Stimulated activated CD4-positive, alpha-beta T cell treated with anti-CD3 and anti-CD28 coated beads, Interleukin-15, amount 100 ng/mL, for 1 hour (primary cell): ENCODE measurements at places on chromosomes 2 and 18.

GRCh38 chr2:64298161-64298560, 153.9 kb upstream of the PELI1 start:
- DNase-seq = no peak

DNA sequence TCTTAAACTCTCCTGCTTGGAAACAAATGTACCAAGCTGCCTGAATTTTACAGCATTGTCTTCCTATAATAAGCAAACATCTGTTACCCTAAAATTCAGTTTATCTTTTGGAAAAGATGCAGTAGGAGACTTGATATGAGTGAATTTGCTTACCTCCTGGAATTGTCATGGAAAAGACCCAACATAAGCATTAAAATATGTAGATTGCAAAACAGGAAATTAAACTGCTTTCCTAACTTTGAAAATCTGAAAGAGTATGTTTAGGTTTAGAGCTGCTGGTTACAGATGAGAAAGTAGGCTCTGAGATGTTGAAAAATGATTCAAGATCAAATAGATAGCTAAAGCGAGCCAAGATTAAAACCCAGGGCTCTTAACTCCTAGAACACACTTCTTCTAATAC, 316.5 kb downstream of the SOX11 start:
- DNase-seq = no peak

DNA sequence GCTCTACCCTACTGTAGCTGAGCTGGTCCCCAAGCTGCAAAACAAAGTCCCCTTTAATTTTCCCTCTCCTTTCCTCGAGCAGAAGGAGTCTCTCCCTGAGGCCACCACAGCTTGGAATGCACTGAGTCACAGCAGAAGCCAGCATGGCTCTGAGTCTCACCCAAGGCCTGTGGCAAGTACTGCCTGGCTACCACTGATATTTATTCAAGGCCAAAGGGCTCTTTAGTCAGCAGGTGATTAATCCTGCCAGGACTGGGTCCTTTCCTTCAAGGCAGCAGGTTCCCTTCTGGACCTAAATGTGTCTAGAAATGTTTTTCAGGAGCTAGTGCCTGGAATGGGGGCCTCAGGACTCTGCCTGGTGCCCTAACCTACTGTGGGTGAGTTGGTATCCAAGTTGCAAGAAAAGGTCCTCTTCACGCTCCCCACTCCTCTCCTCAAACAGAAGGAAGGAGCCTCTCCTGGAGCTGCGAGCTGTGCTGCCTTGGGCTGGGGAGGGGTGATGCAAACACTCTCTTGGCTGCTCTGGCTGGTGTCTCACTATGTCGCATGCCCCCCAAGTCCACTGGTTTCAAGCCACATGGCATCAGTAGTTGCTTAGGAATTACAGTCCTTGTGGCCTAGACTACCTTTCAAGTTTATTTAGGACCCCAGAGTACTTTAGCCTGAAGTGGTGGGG, 53.4 kb downstream of the CD28 start:
- DNase-seq = no peak

GRCh38 chr18:28063926-28064325, 113.0 kb downstream of the CDH2 start:
- no peak for DNase-seq

GRCh38 chr18:23171581-23172156, 36.4 kb downstream of the CABLES1 start:
- no peak for DNase-seq

DNA sequence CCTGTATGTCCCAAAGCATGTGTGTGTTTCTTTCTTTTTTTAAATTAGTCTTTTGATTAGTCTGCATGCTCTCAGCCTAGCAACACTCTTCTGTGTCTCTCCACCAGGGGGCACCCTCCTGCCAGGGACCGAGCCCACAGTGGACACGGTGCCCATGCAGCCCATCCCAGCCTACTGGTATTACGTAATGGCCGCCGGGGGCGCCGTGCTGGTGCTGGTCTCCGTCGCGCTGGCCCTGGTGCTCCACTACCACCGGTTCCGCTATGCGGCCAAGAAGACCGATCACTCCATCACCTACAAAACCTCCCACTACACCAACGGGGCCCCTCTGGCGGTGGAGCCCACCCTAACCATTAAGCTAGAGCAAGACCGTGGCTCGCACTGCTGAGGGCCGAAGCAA, 93.8 kb downstream of the NRP2 start:
- DNase-seq = no peak

DNA sequence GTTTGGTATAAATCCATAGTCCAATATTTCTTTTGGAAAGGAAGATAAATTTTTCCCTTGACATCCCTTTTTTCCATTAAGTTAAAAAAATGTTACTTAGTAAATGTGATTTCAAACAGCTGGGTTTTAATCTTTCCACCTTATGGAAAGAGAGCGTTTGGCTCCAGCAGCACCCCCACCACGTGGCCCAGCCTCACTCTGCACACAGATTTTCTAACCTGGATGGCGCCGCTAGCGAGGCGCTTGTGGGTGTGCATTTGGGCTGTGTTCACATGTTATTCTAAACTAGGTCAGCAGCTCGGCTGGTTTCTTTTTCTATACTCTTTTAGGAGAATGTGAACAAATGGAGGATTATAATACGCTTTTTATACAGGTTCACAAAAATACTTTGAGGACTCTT, 218.0 kb downstream of the LDLRAD4 start:
- peak; percentile 15 for DNase-seq

DNA sequence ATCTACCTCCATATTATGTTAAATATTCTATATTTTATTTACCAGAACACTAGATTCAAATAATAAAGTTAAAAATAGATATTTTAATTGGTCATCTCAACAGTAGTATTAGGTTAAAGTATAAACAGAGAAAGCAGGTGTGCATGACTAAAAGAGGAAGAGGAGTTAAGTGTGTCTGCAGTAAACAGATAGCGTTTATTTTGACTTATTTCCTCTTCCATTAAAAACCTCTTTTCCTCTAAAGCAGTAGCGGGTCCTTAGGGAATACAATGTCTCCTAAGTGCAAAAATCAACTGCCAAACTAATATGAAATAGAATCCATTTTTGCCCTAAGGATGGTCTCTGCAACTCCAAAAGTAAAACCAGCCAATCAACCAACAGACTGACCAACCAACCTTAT, 27.7 kb downstream of the EIF2AK3 start:
- DNase-seq = no peak

- DNase-seq = no peak
Observed at GRCh38 chr2:120255986-120256650, 3.5 kb downstream of the RALB start.

- DNase-seq = no peak
Observed at GRCh38 chr2:25960920-25961319, 21.4 kb downstream of the KIF3C start.

DNA sequence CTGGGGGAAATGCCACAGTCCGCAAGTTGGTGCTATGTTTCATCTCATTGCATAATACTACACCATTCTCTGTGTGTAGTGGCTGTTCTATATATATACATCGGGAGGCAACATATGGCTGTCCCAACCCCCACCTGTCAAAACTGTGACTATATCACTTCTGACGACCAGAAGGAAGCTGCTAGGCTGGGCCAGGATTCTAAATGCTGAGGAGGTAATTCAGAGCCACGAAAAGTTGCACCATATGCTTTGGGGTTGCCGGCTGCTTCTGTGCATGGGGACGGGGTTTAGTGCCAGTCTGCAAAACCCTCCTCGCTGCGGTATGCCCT, 117.3 kb downstream of the MSH2 start:
- no peak for DNase-seq

GRCh38 chr2:237254369-237254861, 159.5 kb downstream of the COL6A3 start:
- no peak for DNase-seq

- no peak for DNase-seq
Observed at GRCh38 chr2:138496096-138496651, 5.4 kb upstream of the SPOPL start.

DNA sequence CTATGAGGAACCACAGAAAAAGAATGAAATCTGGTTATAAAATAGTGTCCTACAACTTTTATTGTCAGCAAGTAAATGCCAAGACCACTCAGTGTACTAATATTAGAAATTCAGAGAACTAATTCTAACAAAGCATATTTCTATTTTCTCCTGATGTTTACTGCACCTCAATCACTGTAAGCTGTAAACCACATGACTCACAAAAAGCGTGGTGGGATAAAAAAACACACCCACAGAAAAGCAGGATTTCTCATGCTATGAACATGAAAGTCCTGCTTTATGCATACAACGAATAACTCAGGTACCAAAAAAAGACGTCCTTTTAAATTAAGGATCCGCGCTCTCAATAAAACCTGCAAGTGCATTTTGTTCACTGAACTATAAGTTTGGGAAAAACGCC, 797 bp downstream of the TXNL4A start:
- DNase-seq = no peak

DNA sequence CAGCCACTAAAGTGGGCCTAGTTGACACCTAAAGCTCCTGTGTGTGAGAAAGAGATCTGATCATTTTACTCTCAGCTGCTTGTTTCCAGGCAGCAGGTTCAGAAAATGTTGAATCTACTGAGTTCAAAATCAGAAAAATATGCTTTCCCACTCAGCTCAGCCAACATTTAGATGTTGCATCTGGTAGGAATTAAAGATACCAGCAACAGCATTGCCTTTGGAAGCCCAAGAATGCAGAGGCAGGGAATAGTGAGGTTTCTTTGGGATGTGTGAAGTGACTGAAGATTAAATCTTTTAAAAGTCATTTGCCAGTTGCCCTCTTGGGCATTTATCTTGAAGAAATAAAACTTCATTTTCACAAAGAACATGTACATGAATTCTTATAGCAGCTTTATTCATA, 33.9 kb upstream of the DOCK10 start:
- no peak for DNase-seq

GRCh38 chr2:96146153-96146880, 1.1 kb upstream of the DUSP2 start:
- DNase-seq = peak; percentile 74

DNA sequence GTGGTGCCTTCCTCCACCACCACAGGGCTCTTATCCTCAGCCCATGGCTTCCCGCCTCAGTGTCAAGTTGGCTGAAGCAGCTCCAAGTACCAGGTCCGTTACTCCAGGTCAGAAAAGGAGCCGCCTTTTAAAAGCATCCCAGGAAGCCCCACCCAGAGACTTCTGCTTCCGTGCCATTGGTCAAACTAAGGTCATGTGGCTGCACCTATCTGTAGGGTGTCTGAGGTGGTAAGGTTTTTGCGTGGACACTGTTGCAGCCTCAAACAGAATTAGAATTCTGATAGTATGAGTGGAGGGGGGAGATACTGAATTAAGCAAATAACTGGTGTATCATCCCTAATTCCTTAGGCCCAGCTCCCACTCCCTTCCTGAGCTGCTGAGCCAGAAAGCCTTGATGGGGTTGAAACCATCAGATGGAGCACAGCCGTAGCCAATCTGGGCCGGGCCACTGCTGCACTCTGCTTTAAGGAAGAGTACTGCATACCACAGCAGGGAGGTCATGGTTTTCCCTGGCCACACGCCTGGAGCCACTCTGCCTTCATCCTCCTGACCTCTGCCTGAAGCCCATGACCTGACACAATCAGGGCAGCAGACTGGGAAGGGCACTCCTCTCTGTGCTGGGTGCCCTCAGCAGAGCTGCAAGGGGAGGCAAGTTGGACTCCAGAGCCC, 8.4 kb downstream of the TMEM247 start:
- no peak for DNase-seq

DNA sequence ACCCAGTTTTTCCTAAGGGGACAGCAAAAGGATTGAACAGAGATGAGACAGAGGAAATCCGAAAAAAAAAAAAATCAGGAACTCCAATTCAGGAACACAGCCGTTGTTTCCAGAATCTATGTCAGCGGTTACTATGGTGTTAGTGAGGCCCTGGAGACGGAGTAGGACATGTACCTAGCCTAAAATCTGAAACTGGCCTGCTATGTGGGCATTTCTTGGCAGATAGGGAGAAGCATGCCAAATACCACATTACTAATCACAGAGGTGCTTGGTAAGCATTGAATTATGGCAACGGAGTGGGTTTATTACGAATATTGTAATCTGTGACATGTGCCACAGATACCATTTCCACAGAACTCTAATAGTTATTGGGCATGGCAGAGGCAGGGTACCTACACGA, 530.6 kb downstream of the CCDC85A start:
- DNase-seq = no peak

DNA sequence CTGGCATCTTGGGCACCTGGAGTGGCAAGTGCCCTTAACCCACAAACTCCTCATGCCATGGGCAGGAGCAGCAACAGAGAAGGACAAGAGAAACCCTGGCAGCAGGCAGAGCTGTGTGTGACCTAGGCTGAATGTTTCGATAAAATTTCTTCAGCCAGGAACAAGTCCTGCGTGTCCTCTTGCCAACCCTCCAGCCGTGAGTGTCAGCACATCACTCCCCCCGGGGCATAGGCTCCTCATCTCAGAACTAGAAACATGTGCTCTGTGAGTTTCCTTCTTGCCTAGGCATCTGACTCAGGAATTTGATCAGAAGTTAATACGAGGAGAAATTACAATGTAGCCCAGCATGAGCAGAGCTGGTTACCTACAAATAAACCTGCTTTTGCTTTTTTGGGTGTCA, 2.2 kb downstream of the ABCG8 start:
- DNase-seq = no peak

- no peak for DNase-seq
Observed at GRCh38 chr2:182649316-182649715, 66.7 kb upstream of the DNAJC10 start.

- no peak for DNase-seq
Observed at GRCh38 chr2:209424199-209424701, 403 bp downstream of the MAP2 start.

DNA sequence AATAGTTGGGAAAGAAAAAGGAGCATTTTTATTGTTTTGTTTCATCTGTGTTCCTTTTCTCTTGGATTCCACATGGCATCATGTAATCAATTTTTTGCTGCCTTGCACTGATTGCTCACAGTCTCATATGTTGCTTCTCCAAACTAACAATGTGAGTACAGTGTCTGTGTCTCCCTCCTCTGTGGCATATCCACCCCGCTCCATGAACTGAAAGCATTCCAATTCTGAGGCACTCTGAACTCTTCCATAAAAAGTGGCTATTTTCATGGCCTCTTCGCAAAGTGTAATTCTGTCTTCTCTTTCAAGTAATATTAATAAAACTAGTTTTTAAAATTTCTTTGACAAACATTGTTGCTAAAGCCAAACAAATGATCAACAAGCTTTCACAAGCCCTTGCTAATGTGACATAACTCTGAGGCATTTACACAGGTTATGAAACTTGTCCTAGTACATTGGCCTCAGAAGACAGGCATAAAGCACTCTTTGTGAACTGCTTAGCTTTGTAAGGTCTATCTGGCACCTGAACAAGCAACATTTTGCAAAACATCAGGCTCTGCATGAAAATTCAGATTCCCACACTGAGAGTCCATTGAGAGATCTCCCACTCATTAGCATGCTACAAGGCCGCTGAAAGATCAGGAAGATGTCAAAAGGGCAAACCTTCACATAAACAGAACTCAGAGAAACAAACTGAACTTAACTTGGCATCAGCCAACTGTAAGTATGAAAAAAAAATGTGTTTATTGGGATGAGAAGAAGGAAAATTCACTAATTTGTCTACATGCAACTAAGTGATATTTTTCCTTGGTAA, 33.0 kb downstream of the GPR75 start:
- DNase-seq = no peak
